ENCODE measurements at places on chromosomes 7 and 10.

DNA sequence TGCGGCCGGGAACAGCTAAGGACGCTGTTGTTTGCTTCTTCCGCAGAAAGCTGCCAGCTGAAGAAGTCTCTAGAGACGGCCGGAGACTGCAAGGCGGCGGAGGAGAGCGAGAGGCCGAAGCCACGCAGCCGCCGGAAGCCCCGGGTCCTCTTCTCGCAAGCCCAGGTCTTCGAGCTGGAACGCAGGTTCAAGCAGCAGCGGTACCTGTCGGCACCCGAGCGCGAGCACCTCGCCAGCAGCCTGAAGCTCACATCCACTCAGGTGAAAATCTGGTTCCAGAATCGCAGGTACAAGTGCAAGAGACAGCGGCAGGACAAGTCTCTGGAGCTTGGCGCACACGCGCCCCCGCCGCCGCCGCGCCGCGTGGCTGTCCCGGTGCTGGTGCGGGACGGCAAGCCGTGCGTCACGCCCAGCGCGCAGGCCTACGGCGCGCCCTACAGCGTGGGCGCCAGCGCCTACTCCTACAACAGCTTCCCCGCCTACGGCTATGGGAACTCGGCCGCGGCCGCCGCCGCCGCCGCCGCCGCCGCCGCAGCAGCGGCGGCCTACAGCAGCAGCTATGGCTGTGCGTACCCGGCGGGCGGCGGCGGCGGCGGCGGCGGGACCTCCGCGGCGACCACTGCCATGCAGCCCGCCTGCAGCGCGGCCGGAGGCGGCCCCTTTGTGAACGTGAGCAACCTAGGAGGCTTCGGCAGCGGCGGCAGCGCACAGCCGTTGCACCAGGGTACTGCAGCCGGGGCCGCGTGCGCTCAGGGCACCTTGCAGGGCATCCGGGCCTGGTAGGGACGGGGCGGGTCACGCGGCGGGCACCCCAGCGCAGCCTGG, 2.4 kb downstream of the NKX2-3 start:
- DNase-seq: no peak

GRCh38 chr10:33487014-33487776, 152.7 kb upstream of the NRP1 start:
- DNase-seq: no peak

- DNase-seq: no peak
These were observed 1.2 kb upstream of the SMNDC1 start for GRCh38 chr10:110305767-110306451.

DNA sequence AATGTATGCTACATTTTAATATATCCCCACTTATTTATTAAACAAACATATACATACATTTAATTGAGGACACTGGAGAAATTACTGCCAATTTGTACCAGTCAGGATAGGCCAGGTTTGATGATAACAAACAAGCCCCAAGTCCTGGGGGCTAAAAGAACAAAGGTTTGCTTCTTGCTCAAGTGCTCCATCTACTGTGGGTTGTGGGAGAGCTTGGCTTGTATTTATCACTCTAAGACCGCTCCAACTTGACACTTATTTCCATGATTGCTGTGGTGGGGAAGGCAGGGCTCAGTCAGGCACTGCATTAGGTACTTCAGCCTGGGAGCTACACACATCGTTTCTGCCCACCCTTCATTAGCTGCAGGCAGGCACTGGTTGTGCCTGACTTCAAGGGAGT, 136.6 kb upstream of the ZNF32 start:
- no peak for DNase-seq

- DNase-seq: no peak
These were observed 34.1 kb downstream of the SH2B2 start for GRCh38 chr7:102320601-102321350.

DNA sequence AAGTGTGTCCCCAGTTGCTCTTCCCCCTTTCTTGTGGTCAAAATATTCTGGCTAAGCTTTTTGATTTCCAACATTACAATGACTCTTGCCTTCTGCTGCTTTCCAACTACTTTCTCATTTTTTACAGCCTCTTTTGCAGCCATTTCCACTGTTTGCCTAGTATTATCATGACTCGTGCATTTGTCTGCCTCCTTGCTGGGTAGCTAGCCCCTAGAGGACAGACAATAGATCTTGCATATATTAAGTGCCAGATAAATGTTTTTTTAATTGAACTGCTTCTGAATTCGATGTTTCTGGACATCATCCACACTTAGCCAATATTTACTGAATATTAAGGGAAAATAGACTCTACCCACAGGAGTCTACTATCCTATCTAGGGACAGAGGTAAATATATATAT, 124.5 kb downstream of the POU6F2 start:
- no peak for DNase-seq

GRCh38 chr7:127692200-127692599, 40.2 kb downstream of the SND1 start:
- DNase-seq: no peak

GRCh38 chr7:113756250-113756649, 162.6 kb downstream of the PPP1R3A start:
- no peak for DNase-seq

GRCh38 chr7:51180092-51180491, 136.5 kb downstream of the COBL start:
- DNase-seq: no peak

DNA sequence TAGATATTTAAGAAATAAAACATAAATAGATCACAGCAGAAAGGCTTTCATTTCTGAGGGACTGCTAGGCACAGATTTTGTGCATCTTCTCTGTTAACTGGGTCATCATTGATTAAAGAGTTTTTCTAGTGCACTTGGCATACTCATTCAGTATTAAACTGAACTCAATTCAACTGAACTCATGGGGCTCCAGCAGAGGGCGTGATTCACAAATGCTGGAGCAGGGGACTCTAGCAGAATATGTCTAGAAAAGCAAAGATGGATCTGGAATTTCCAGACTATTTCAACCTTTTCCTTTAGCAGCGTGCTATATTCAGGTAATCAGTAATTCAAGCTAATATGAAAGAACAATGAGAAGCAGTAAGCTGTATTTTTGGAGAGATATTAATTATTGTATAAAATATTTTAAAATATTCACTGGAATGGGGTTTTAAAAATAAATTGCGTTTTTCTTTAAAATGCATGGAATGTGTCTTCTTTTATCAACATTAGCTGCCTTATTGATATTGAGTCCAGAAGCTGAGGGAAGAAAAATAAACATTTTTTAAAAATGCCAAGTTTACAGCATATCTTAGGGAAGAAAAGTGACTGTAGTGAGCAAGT, 296.8 kb upstream of the CACNA2D1 start:
- DNase-seq: no peak
